ENCODE measurements at places on chromosomes 4 and X.

DNA sequence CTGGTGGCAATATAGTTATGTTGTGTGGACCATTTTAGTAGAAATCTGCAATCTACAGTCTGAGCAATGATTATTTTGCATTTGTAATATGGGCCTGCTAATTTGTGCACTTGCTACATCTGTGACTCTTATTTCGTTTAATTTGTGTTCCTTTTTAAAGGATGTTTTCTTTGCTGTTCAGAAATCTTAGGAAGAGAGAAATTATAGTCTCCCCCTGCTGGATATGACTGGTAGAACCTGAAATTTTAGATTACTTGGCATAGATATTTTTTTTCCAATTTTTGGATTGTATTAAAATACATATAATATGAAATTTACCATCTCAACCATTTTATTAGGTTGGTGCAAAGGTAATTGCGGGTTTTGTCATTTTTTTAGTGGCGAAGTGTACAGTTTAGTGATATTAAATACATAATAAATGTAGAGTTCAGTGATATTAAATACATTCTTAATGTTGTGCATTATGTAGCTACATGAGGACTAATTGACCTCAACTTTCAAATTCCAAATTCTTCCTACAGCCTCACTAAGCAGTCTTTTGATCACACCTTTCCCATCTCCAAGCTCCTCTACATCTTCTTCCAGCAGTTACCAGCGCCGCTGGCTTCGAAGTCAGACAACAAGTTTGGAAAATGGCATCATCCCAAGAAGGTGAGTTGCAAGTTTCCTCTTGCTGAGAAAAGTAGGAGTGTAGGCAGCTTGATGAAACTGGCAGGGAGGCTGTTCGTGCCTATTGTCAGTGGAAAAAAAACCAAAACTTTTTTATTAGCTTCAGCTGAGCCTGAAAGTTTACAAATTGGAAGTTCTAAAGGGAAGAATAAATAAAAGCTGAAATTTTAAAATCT lies 82.2 kb downstream of the FNIP2 start:
- no peak for DNase-seq

- peak; percentile 39 for DNase-seq
Observed at GRCh38 chr4:71004281-71004851, 10.9 kb downstream of the DCK start.

- no peak for DNase-seq
Observed at GRCh38 chr4:111666826-111667360, 478.4 kb upstream of the FAM241A start.

GRCh38 chr4:39353478-39354253 lies 12.5 kb downstream of the RFC1 start:
- no peak for DNase-seq

DNA sequence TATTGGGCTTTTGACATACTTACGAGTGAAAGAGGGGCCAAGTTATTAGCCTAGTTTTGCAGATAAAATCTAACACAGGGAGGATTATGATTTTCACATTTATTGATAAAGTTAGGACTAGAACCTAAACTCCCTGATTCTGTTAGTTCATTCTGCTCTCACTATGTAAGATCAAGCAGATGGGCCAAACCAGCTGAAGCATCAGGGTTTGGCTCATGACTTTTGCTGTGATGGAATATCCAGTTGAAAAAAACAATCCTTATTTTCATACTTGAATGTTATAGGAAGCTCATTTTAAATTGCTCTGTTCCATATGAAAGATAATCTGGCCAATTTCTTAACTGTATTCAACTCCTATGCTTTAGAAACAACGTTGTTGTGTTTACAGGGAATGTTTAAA lies 21.2 kb downstream of the SPRY1 start:
- DNase-seq, result no peak

GRCh38 chrX:29477878-29478277 lies 737.5 kb upstream of the MAGEB2 start:
- no peak for DNase-seq

GRCh38 chr4:114334884-114335330 lies 263.7 kb upstream of the UGT8 start:
- no peak for DNase-seq

GRCh38 chr4:90025248-90025647 lies 101.9 kb upstream of the CCSER1 start:
- DNase-seq, result no peak

DNA sequence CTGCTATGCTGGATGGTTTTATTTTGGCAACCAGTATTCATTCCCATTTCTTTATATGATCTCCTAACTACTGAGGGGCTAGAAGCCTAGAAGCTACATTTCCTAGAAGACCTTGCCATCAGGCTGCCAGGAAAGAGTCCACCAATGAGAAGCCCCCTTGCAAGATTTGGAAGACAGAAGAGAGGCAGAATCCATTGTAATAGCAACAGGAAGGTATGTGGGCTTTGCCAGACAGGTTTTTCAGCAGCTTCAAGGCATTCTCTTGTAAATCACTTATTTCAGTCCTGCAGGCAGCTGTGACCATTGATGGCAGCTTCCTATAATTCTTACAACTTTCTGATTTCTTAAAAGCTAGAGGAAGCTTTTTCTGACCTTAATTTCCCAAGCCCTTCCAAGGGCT lies 148.3 kb upstream of the NHS start:
- no peak for DNase-seq

- DNase-seq, result no peak
Observed at GRCh38 chr4:122764071-122764820, 31.7 kb downstream of the BBS12 start.

- DNase-seq, result no peak
Observed at GRCh38 chr4:39608451-39608850, 30.2 kb downstream of the SMIM14 start.

- no peak for DNase-seq
Observed at GRCh38 chrX:75989806-75990590, 182.9 kb upstream of the PBDC1 start.

DNA sequence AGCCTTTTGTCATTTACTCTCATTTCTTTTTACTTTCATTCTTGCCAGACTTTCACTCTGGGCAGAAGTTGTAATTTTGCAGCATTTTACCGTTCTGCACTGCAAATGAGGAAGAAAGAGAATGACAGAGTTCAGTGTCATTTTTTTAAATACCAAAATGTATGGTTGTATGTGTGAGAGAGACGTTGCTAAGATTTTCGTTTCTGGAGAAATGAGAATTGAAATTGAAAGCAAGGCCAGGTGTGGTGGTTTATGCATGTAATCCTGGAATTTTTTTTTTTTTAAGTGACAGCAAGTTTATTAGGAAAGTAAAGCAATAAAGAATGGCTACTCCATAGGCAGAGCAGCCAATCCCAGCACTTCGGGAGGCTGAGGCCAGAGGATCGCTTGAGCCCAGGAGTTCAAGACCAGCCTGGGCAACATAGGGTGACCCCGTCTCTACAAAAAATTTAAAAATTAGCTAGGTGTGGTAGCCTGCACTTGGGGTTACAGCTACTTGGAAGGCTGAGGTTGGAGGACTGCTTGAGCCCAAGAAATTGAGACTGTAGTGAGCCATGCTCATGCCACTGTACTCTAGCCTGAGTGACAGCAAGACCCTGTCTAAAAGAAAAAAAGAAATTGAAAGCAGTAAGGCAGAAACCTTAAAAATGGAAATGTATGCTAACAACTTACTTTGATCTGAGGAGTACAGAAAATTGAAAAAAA lies 12.9 kb downstream of the DCK start:
- no peak for DNase-seq

DNA sequence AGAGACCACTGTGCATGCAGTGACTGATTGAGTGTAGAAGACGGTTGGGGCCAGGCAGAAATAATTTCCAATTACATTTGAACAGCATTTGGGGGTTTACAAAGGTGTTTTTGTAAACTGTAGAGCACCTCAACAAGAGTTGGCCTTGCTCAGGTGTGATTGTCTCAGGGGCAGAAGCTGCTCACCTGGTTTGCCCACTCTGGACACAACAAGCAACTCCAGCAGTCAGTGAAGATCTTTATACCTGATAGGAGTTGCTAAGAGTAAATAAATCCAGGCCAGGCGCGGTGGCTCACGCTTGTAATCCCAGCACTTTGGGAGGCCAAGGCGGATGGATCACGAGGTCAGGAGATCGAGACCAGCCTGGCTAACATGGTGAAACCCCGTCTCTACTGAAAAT lies 221.3 kb downstream of the RAB28 start:
- no peak for DNase-seq

DNA sequence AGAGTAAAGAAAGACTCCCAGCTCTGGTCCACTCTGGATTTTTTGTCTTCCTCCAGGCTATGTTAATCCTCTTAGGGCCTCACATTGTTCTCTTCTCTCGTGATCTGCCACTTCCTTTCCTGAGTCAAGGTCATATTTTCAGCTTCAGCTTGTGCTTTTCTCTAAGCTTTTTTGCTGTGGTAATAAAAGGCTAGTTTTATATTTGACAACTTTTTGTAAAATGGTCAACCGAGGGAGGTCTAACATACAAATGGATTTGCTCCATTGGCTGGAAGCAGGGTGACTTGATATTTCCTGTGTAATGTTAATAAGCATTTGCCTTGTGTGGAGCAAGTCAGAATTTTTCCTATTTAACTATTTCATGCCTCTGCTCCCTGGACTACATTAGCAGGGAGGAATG lies 239.7 kb downstream of the RAB28 start:
- DNase-seq, result no peak

DNA sequence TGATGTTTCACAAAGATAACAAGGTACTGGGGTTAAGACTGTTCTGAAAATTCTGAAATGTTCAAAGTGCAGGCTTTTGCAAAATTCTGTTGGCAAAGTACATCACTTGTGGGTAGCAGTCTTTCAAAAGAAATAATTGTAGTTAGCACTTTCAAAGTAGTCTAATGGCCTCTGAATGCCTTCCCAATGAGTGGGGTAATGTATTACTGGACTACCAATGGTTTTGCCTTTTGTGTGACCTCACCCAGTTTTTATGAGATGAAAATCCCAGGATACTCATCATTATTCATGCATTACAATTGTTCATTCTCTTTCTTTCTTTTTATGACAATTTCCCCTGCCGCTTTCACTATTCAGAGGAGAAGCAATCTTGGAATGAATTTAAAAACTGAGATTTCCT lies 686.1 kb downstream of the GLUD2 start:
- DNase-seq, result no peak

DNA sequence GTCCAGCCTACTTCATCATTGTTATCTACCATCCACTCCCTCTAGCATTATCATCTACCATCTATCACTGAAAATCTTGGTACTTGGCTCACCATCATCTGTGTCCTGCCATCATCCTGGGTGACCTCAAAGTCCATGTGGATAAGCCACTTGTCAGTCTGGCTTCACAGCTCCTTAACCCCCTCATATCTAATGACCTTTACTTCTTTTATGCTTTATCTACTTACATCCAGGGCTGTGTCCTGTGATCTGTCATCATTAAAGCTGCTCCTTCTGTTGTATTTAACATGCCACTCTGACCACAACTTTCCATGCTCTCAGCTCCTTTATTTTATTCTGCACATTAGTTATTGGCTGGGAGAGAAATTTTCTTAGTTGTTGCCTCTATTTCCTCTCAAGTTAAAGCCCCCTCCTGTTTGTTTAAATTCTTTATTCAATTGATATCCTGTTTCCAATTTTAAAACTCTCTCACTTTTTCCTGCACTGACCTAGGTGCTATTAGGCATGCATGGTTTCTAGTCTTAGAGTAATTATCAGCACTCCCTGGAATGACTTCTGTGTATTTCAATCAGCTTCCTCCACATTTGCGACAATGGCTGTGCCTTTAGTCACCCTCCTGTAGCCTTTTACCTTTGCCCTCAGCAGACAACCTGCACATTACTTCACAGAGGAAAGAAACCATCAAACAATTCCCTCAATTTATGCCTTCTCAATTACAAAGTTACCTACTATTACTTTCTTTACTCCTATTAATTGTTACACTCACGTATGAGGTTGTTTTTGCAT lies 8.1 kb upstream of the FABP2 start:
- DNase-seq, result no peak

DNA sequence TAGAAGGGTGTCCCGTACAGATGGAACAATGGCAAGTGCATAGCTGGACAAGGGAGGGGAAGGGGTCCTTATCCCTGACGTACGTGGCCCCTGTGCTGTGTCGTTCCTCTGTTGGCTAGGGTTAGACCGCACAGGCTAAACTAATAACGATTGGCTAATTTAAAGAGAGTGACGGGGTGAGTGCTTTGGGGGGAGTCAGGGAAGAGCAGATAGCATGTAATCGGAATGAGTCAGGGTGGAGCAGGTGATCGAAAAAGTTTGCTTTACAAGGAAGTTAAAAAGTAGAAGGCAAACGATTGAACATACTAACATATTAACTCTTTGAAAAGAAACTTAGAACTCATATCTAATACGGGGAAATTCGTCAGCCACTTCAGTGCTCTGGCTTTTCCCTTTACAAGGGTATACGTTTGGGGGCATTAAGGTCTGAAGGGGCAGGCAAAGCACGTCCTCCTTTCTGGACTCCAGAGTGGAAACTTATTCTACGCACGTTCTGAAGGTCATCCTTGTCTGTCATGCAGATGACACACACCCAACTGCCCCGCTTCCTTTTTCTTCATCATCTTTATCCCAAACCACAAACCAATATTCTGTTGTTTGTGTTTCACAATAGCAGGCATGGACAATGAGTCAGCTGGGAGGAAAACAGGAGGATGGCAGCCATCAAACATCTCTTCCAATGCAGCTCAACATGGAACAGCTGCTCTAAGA lies 10.2 kb upstream of the CRLF2 start:
- DNase-seq, result no peak

DNA sequence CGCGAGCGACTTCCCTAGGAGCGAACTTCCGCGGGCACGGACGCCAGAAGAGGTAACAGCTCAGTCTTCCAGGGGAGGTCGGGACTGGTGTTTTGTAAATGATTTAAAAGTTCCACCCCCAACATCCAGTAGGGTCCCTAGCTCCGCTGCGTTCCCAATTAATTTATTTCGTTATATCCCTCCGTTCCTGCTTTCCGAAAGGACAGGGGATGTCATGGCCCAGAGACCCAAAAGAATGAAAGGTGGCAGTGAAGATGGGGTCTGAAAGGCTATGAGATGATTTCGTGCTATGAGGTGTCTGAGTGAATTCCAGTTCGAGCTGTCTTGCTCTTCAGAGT lies 373 bp upstream of the SMIM43 start:
- no peak for DNase-seq

DNA sequence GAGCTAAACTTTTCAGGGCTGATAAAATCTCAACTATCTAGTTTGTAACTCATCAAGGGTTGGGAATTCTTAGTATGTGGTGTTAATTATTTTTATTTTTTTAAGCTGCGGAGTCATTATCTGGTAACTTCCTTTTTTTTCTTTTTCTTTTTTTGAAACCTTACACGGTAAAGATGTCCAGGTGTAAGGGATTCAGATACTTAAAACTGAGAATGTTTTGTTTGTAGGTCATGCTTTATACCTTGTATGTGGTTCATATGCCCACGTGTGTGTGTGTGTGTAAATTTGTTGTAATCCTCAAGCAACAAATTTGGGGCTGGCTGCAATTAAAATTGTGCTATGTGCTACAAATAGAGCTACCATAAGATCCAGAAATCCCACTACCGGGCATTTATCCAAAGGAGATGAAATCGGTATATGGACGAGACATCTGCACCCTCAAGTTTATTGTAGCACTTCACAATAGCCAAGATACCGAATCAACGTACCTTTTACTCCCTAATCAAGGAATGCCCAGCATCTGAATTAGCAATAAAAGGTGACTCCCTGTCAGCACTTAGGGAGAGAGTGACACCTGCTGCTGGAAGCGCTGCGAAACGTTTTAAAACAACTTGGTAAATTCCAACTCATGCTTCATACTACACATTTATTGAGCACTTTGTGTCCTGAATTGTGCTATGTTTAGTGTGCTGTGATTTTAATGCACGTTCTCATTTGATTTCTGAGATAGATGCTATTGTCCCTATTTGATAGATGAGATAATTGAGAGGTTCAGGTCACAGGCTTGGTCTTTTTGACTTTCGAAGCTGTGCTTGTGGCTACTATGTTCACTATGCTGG lies 16.1 kb downstream of the MSMO1 start:
- DNase-seq, result no peak

Measured in activated T-cell treated with anti-CD3 and anti-CD28 coated beads, Interleukin-2, amount 50 U/mL, for 4 hours (primary cell).